Activated T-helper 17 cell treated with anti-CD3 and anti-CD28 coated beads, Interleukin-2, amount 50 U/mL, for 72 hours (primary cell): ENCODE measurements at places on chromosomes 7 and 10.

- no peak for ATAC-seq
Measured at GRCh38 chr7:120054376-120055100, 218.4 kb upstream of the KCND2 start.

- ATAC-seq: no peak
Measured at GRCh38 chr7:155916926-155917655, 104.8 kb upstream of the SHH start.

DNA sequence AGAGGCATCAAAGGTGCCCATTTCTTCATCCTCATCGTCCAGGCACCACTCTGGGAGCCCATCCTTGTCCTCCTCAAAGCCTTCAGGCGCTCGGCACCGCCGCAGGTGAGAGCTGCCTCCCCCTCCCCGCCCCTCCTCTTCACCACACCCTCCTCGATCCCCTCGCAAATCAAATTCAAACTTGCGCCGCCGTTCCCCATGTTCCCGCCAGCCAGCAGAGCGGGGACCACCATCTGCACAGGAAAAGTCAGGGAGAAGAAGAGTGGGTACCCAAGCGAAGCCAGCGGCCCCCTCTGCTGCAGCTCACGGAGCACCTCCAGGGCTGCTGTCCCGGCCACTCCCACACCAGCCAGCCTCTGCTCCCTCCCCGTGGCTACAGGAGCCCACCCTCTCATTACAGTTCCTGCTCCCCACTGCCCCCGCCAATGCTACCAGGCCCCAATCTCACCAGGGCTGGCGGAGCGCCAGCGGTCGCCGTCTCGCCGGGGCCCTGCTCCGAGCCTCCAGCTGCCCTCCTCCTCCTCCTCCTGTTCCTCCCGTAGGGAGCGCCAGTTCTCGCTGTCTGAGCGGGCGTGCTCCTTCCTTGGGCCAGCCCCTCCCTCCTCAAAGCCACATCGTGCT, 7.7 kb downstream of the GIGYF1 start:
- ATAC-seq: no peak

DNA sequence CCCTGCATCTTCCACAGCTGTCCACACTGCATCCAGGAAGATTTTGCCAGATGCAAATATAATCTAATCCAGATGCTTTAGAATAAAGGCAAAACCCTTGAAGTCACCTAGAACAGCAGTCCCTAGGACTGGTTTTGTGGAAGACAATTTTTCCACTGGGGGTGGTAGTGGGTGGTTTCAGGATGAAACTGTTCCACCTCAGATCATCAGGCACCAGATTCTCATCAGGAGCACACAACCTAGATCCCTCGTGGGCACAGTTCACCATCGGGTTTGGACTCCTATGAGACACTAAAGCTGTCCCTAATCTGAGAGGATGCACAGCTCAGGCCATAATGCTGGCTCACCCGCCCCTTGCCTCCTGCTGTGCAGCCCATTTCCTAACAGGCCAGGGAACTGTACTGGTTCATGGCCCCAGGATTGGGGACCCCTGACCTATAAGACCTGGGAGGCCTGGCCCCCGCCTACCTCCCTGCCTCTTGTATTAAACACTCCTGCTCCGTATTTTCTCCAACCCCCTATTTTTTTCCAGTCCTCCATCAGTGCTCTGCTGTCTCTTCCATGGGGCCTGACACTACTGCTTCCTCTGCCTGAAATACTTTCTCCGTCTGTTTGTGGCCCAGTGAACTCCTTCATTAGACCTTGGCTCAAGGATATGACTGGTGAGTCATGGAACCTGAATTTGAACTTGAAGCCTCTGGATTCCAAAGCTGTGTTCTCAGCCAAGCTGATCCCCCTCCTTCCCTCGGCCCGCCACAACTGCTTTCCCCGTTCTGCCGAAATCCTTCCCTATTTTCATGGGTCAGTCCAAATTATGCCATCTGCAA, 79.9 kb upstream of the RHEB start:
- ATAC-seq: peak; percentile 64

DNA sequence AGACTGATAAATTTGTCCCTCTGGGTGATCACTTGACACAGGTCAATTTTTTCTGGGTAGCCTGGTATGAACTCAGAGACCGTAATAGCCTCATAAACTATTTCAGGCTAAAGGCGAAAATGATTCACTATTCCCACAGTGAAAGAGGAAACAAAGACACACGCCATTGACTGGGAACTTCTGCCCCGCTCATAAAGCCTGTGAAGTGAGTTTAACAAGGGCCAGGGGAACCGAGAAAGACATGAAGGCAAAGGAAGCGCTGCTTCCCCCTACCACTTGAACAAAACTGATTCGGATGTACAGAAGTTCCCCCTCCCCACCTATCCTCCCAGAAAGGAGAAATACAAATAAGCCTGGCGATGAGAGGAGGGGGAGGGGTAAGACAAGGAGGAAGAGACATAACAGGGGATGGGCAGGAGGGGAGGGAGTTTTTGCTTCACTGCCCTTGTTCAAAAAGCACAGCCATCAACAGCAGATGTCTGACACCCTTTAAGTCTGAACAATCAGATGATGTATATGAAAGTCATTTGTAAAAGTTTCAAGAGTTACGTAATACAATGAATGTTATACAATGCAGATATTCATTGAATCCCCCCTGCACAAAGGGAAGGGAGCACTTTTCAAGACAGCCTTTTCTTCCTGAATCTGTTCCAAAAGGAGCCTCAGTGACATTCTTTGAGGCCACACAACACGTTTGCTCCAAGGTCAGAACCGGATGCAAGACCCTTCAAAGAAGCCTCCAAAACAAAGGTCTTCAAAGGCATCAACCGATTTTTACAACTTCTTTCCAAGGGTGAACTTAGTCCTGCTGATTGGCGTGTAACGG, 734 bp downstream of the ABCB4 start:
- peak; percentile 47 for ATAC-seq

GRCh38 chr10:66752714-66753113, 173.1 kb upstream of the LRRTM3 start:
- no peak for ATAC-seq
